Suprapubic skin (tissue), 4 donors: ENCODE measurements at places on chromosomes 13 and 19.

- no peaks in the 10 kb centered on the region for H3K4me1 ChIP-seq
- no peaks in the 10 kb centered on the region for H3K27me3 ChIP-seq
- DNase-seq = no peak
- no peak overlapping the region for H3K27ac ChIP-seq
These were observed 614.8 kb downstream of the DACH1 start for GRCh38 chr13:71252184-71252704.

GRCh38 chr13:29101409-29101808, 281.3 kb downstream of the MTUS2 start:
- H3K27me3 ChIP-seq = no peaks in the 10 kb centered on the region
- no peak for DNase-seq
- no peaks in the 10 kb centered on the region for H3K4me1 ChIP-seq
- no peak overlapping the region for H3K27ac ChIP-seq

DNA sequence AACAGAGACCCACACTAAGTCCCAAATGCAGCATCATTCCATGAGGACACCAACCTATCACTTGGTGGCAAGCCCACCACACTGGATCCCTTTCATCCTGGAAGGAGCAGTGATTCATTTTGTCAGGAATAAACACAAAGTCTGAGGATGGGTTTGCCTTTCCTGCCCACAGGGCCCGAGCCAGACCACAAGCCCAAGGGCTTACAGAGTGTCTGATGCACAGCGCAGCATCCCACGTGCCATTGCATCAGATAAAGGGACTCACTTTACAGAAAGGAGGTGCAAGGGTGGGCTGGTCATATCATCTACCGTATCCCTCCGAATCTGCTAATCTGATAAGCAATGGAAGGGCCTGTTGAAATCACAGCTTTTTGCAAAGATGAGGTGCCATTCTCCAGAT, 12.2 kb upstream of the KCTD15 start:
- peaks cover 9% of the 10 kb centered on the region for H3K4me1 ChIP-seq
- H3K27ac ChIP-seq = no peak overlapping the region
- H3K36me3 ChIP-seq = no peaks in the 10 kb centered on the region
- H3K27me3 ChIP-seq = peaks cover 17% of the 10 kb centered on the region
- DNase-seq = no peak

DNA sequence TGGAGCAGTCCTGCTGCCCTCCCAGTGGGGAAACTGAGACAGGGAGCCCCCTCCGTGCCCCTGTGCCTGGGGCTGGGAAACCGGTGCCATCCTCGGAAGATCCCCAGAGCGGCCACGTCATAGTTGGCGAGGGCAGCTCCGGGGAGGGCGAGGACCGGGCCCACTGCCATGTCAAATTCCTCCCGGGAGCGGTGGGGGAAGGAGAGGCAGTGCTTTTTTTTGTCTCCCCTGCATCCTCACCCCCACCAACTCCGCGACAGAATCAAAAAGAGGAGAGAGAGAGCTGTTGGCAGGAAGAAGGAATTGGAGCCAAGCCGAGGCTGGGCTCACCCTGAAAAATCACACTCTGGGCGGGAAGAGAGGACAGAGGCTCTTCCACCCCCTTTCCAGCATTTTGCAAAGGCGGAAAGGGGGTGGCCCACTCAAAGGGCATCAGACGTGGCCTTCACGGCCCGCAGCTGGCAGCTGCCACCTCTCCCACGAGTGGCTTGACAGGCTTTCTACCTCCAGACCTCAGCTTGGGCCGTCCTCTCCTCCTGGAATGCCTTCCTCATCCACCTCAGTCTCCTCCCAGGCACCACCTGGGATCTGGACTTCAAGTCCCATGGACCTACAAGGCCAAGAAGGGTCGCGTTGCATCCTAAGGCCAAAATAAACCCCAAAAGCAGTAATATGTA, 19.6 kb upstream of the NFIC start:
- H3K27me3 ChIP-seq = no peaks in the 10 kb centered on the region
- H3K36me3 ChIP-seq = no peaks in the 10 kb centered on the region
- peak overlapping the region; percentile 86 for H3K27ac ChIP-seq
- no peak for DNase-seq

- H3K27ac ChIP-seq = no peak overlapping the region
- DNase-seq = no peak
- no peaks in the 10 kb centered on the region for H3K36me3 ChIP-seq
- no peaks in the 10 kb centered on the region for H3K27me3 ChIP-seq
These were observed 127.5 kb downstream of the LIG4 start for GRCh38 chr13:108087810-108088209.

DNA sequence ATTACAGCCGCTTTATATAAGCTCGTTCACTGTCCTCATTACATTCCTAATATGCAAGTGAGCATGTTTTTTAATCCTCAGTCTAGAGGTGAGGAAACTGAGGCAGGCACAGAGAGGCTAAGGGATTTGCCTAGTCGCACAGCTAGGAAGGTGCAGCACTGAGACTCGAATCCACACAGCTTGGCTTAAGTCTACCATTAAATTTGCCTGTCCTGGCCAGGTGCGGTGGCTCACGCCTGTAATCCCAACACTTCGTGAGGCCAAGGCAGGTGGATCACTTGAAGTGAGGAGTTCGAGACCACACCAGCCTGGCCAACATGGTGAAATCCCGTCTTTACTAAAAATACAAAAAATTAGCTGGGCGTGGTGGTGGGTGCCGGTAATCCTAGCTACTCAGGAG, 8.0 kb downstream of the RPS16 start:
- H3K4me3 ChIP-seq = no peak overlapping the region
- peaks cover 32% of the 10 kb centered on the region for H3K36me3 ChIP-seq
- H3K4me1 ChIP-seq = peaks cover 15% of the 10 kb centered on the region

DNA sequence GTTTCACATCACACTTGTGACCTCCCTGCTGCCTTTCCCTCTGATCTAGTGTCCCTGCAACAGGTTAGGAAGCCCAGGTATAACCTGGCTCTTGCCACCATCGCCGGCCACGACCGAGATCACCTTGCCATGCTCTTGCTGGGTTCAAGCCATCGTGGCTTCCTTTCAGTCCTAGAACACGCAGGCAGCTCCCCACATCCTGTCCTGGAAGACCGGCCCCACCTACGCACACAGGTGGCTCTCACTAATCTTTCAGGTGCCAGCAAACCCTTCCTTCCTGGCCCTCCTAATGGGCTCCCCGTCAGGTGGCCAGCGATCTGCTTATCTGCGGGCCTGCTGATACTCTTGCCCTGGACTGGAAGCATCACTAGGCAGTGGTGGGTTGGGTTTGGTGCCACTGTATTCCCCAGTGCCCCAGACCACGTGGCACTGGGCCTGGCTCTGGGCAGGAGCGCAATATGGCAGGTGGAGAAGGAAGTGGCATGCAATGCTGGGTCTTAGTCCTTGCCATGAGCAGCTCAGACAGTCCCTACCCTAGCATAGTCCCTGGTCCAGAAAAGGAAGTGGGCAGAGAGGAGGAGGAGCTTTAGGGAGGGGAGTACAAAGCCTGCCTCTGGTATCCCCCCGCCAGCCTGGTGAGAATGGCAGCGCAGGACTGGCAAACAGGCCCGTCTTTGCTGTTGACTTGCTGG, 11.8 kb downstream of the PPP1R37 start:
- no peaks in the 10 kb centered on the region for H3K36me3 ChIP-seq
- H3K4me3 ChIP-seq = no peak overlapping the region
- H3K27me3 ChIP-seq = no peaks in the 10 kb centered on the region
- no peak for DNase-seq

DNA sequence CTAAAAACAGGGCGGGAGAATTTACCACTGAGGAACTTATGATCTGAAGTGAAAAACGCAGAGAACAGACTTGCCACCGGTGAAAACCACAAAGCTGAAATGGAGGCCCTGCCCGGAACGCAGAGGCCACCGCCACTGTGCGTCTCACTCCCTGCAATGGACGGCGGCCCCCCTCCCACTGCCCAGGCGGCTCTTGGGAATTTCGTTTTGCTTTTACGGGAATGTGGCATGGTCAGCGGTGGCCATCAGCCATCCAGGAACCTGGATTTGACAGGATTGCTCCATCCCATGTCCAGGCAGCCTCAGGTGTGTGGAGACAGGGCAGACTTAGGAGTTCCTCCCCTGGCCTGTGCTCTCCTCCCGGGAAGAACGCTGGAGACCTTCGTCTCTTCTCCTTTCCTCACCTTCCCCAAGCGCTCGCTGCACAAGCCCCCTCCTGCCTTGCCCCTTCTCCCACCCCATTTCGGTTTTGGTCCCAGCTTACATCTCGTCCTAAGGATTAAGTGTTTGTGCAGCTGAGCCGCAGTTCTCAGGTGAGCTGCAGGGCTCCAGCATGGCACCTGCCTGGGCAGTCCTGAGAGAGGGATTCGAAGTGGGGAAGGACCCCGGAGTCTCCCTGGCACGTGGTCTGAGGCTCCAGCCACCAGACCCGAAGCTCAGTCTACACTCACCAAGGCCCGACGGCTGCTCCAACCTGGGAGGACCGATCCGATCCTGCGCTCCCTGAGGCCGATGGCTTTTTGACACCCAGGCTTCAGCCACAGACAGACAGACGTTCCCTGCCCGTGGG, 49.9 kb downstream of the MCF2L start:
- H3K4me1 ChIP-seq = peaks cover 43% of the 10 kb centered on the region
- no peak overlapping the region for H3K27ac ChIP-seq
- H3K4me3 ChIP-seq = no peak overlapping the region

- no peak overlapping the region for H3K27ac ChIP-seq
- H3K36me3 ChIP-seq = no peaks in the 10 kb centered on the region
- peaks cover 8% of the 10 kb centered on the region for H3K4me1 ChIP-seq
- H3K4me3 ChIP-seq = no peak overlapping the region
- DNase-seq = no peak
These were observed 129.3 kb upstream of the SERP2 start for GRCh38 chr13:44244288-44244687.

DNA sequence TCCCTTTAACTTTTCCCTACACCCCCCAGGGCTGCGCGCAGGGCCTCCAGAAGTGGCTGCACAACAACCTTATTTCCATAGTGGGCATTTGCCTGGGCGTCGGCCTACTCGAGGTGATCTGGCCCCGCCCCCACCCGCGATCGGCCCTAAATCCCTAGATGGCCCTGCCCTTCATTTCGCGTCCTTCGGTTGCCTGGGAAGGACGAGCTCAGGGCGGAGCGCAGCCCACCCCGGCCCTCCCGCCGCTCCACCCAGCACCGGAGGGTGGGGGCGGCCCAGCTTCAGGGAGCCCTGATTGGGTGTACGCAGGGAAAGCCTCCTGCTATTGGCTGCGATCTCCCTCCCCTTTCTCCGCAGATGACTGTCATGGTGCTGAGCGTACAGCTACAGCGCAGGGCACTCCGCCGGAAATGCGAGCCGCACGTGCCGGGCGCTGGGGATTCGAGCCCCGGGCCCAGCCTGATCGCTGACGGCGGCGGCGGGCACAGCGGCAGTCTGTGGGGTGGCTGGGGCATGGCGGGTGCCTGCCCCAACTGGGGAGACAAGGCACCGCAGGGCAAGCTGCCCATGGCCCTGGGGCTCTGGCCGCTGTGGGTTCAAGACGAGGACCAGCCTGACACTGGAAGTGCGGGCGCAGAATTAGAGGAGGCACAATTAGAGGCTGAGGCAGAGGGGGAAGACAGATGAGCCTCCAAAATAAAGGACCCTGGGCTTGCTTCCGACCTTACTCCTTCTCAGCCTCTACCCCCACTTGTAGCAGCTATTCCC, 4.3 kb downstream of the CD37 start:
- peak overlapping the region; percentile 84 for H3K27ac ChIP-seq
- H3K4me1 ChIP-seq = peaks cover 30% of the 10 kb centered on the region
- peaks cover 34% of the 10 kb centered on the region for H3K36me3 ChIP-seq
- peak overlapping the region; percentile 43 for H3K4me3 ChIP-seq
- peak; percentile 88 for DNase-seq

- peaks cover 22% of the 10 kb centered on the region for H3K4me1 ChIP-seq
- DNase-seq = no peak
- H3K4me3 ChIP-seq = no peak overlapping the region
- H3K27ac ChIP-seq = no peak overlapping the region
- H3K36me3 ChIP-seq = no peaks in the 10 kb centered on the region
These were observed 46.2 kb downstream of the GATAD2A start for GRCh38 chr19:19451429-19452242.

DNA sequence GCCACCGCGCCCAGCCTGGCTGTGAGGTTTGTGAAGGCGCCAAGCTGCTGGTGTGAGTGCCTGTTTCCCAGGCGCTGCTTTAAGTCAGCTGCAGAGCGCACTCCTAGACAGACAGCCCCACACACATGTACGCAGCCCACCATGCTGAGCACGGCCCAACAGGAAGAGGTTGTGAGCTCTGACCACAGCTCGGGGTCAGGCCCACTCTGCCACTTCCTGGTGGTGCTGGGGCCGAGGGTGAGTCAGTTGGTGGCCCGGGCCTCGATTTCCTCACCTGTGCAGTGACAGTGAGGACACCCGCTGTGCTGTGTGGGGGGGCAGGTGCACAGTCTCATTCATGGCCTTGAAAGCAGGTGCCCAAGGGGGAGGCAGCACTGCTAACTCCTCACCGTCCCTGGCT, 106.7 kb downstream of the KDM4B start:
- no peak overlapping the region for H3K27ac ChIP-seq
- H3K4me1 ChIP-seq = peaks cover 5% of the 10 kb centered on the region
- no peaks in the 10 kb centered on the region for H3K27me3 ChIP-seq
- peaks cover 75% of the 10 kb centered on the region for H3K36me3 ChIP-seq
- no peak for DNase-seq

DNA sequence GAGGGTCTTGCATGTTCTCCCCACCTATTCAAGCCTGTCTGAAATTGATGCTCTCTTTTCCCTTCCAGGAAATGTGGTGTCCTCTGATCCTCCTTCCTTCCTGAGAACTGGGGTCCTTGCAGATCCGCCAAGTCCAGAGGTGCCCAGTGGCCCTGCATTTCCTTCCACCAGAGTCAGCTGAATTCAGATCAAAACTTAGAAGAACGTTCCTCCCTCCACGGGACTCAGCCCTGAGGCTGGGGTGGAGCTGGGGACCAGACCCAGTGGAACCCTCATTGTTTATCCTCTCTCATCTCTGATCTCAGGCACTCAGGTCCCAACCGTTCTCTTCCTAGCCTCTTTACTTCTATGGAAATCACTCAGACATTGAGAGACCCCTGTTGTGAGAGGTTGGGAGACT, 477.3 kb downstream of the TSHZ3 start:
- DNase-seq = no peak
- no peaks in the 10 kb centered on the region for H3K27me3 ChIP-seq
- H3K4me3 ChIP-seq = no peak overlapping the region
- no peaks in the 10 kb centered on the region for H3K4me1 ChIP-seq

DNA sequence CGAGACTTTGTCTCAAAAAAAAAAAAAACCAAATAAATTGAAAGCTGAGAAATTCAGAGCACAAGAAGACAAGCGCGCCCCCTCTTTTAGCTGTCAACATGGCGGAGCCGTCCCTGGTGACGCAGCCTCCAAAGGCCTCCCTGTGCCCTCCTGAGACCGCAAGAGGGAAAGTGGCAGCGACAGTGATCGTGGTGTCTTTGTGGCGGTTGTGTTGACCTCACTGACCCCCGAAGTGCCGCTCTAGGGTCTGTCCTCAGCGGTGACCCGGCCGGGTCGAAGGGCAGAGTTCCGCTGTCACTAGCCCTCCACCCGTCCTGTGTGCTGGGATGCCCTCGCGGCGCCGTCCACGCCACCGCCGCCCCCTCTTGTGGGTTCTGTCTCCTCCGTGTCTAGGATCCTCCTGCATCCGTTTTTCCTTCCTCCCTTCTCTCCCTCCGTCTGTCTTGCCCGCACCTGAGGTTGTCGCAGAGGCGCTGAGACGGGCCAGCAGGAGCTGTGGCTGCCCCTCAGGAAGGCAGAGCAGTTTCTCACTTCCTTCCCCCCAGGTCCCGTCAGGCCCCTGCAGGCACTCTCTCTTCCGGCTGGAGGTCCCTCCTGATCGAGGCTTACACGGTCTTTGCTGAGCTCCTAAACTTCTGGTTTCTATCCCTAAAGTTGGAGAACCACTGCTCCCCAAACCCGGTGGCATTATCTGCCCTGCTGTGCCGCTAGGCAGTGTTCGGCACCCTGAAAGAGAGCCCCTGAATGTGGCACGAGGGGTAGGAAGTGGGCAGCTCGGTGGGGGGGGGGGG, 7.2 kb downstream of the UHRF1 start:
- DNase-seq = no peak
- no peaks in the 10 kb centered on the region for H3K36me3 ChIP-seq
- H3K4me3 ChIP-seq = peak overlapping the region; percentile 31
- H3K27me3 ChIP-seq = no peaks in the 10 kb centered on the region
- peak overlapping the region; percentile 32 for H3K27ac ChIP-seq
